Astrocyte of the spinal cord (primary cell): ENCODE measurements at places on chromosomes 2 and 18.

DNA sequence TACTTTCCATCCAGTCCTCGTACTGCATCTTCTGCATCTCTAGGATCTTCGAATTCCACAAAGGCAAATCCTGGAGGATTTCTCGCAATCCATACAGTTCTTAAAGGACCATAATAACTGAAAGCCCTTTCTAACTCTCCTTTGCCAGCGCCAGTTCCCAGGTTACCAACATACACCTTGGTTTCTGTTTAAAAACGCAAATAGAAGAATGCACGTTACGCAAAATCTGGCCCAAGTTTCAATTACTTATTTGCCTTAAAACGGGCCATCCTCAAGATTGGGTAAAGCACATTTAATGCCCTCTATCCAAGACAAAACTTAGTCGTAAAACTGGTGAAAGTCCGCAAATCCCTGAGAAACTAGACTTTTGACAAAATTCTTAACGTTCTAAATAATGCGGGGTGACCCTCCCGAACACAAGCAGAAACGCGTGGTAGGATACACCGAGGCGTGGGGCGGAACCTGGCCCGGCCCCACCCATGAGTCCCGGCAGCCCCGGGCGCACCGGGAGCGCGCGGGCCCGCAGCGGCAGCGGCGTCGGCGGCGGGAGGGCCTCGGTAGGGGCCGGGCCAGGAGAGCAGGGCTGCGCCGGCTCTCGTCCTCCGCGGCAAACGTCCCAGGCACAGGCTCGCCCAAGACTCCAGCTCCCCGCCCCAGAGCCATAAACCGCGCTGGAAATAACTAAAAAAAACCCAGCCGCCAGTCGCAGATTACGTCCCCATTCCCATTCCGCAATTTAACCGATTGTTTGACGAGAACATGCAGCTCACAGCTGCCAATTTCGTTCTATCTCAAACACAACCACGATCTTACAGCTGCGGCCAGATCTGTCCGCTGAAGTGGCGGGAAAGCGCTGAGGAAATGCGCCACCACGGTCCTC, 910 bp downstream of the SRSF7 start:
- peak; percentile 30 for DNase-seq

DNA sequence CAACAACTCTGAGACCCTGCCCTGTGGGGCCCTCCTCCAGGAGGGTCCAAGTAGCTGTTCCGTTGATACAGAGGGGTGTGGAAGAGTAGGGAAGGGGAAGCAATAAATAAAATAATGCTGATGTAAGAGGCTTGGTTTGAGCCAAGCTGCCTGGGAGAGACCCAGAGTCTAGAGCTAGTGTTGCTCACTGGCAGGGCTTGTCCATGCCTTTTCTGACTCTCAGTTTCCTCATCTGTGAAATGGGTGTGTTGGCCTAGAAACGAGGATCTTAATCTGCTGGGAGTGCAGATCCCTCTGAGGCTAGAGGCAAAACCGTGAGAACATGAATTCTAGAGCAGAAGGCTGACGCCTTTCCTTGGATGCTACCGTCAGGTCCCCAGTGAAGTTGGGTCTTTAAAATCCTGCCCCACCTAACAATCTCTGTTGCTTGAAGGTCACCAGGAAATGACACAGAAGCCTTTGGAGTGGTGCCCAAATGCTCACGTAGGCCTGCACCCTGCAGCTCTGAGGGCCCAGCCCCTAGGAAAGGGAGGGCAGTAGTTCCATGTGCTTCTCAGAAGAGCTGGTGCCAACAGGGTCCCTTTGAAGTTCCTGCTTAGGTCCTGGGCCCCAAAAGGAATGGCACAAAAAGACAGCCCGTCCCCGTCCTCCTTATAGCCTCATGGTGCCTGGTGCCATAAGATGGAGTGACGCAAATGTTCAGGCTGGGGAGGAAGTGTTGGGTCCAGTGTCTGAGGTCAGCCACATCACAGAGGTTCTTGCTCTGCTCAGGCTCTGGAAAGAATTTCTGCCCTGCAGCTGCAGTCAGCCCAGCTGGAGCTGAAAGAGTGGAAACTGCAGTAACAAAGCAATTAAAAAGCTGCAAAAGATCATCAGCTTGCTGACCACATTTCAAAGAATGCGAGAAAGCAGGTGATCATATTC, 73.2 kb upstream of the SMAD2 start:
- peak; percentile 66 for DNase-seq

- DNase-seq, result no peak
Measured at GRCh38 chr2:147567136-147567535, 277.7 kb upstream of the ACVR2A start.

DNA sequence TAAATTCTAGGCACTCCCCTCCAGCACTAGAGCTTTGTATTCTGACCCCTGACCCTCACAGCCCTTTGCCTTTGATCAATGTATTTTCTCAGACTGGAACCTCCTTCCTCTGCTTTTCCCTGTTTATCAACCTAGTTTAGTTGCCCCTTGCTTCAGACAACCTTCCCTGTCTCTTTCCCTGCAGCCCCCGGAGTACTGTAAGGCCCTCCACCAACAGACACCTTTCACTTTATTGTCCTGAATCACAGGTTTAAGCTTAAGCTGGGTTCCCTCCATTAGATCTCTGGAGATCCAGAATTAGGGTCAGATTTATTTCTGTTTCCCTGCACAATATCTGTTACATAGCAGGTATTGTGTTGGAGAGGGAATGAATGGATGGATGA, 140.2 kb downstream of the DDX1 start:
- no peak for DNase-seq

- DNase-seq, result peak; percentile 98
Measured at GRCh38 chr2:43221763-43222474, 4.5 kb downstream of the ZFP36L2 start.

- DNase-seq, result no peak
Measured at GRCh38 chr18:69727912-69728572, 219.6 kb downstream of the CD226 start.

DNA sequence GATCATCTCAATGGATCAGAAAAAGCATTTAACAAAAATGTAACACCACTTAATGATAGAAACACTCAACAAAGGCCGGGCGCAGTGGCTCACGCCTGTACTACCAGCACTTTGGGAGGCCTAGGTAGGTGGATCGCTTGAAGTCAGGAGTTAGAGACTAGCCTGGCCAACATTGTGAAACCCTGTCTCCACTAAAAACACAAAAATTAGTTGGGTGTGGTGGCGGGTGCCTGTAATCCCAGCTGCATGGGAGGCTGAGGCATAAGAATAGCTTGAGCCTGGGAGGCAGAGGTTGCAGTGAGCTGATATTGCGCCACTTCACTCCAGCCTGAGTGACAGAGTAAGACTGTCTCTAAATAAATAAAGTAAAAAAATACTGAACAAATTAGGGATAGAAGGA, 74.6 kb downstream of the PLB1 start:
- no peak for DNase-seq

DNA sequence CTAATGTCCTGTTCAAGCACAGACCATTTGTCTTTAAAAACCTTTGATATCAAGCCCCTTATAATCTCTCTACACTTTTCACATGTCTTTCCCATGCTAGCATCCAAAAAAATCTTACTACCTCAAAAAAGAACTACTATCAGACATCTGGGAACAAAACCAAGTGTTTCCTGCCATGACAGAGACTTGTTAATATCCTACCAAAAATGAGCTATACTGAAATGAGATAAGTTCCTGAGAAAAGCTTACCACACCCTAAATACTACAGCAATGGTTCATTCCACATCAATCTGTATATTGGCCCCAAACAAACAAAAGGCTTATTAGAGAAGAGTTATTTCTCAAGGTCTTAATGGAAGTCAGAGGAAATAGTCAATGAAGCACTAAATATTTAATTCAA, 230.1 kb downstream of the DYM start:
- DNase-seq, result no peak

DNA sequence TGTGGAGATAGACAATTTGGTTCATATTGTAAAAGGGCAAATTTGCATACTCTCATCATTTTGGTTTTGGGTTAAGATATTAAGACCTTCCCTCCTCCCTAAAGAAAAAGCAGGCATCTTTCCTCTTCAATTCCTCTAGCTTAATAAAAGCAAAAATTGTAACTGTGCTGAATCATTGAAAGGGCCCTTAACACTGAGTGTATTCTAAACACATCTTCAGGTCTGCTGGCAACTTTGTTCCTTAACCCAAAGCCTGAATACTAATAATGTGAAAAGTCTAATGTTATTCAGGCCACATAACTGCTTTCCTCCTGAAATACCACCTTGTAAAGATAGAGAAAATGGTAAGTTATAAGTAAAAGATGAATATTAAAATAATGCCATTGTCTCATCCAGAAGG, 1200.5 kb upstream of the FAM98A start:
- DNase-seq, result no peak

DNA sequence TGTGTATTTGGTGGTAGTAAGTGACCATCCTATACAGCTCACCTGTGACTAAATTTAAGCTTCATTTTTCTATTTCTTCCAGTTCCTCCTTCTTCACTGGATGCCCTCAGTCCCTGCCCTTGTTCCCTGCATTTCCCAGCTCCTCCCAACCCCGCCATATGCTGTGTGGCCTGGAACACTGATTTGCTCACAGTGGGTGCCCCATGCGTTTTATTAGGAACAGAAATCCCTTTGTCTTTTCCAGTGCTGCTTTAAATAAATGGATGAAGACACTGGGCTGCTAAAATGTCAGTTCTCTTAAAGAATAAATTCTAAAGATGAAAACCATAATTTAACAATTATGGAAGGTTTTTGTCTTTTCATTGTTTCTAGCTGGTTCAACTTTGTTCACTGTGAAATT, 477.3 kb downstream of the DCDC2C start:
- DNase-seq, result no peak

DNA sequence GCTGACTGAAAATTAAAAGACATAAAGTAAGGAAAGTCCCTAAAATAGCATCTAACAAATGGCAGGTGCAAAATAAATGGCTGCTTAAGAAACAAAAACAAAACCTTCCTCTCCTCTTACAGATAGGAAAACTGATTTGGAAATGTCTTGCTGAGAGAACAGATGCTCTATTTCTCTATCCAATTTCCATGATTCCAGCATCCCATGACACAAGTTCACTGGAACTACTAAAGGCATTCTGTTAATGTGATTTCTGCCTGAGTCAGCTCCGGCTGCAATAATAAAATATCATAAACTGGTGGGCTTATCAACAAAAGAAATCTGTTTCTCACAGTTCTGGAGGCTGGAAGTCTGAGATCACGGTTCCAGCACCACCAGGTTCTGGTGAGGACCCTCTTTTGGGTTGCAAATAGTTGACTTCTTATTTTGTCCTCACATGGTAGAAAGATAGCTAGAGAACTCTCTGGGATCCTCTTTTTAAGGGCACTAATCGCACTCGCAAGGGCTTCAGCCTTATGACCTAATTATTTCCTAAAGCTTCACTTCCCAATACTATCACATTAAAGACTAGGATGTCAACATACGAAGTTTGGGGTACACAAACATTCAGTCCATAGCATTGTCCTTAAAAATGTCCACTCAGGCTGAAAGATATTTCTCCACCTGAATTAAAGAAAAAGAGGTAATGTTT, 78.2 kb upstream of the GALNT3 start:
- no peak for DNase-seq

GRCh38 chr2:8457699-8458502, 224.0 kb upstream of the ID2 start:
- DNase-seq, result no peak

DNA sequence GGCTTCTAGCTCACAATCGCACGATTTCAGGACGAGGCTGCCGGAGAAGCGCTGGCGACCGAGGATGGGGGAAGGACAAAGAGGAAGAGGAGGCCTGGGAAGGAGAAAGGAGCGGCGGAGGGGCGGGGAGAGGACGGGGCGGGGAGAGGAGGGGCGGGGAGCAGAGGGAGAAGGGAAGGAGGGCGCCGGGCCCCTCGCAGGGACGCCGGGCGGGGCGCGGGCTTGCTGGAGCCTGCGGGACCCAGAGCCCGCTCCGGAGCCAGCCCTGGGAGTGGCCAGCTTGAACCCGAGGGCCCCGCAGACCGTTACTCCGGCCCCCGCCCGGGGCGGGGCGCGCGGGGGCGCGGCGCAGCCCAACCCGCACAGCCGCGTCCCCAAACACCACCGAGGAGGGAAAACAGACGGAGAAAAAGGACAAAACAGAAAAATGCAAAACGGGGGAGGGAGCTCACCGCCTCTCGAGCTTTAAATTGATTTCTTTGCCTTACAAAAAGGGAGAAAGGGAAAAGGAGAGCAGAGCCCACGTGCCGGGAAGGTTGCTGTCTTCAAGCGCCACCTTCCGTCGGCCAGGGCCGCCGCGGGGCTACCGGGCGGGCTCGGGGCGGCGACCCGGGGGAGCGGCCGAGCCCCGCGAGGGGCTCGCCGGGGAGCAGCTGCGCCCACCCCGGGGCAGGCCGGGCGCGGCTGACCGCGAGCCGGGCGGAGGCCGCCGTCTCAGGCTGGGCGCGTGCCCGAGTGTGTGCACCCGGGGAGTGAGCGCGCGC, 781 bp upstream of the SOX11 start:
- DNase-seq, result peak; percentile 81

DNA sequence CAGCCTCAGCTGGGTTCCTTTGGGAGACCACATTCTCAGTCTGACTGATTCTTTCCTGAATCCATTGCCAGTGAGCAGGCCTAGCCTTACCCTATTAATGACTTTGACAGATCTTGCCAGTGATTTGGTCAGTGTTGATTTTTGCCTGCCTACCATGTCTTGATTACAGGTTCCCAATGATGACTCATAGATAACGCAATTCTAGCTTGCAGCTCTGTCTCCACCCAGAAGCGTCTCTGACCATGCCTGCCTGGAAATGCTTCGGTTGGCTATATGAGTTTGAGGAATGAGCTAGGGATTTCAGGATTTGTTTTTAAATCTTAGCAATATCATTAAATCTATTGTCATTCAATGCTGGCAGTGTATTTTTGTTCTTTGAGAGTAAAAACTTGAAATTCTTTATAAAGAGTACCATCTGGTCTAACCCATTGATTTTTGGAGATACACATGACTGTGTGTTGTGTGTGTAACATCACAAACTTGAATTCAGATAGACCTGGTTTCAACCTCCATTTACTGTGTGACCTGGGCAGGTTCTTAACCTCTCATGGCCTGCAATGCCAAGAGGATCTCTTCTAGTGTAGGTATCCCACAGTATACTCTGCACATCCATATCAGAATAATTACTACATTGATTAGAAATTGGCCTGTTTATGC, 57.0 kb downstream of the CCDC150 start:
- DNase-seq, result peak; percentile 72

DNA sequence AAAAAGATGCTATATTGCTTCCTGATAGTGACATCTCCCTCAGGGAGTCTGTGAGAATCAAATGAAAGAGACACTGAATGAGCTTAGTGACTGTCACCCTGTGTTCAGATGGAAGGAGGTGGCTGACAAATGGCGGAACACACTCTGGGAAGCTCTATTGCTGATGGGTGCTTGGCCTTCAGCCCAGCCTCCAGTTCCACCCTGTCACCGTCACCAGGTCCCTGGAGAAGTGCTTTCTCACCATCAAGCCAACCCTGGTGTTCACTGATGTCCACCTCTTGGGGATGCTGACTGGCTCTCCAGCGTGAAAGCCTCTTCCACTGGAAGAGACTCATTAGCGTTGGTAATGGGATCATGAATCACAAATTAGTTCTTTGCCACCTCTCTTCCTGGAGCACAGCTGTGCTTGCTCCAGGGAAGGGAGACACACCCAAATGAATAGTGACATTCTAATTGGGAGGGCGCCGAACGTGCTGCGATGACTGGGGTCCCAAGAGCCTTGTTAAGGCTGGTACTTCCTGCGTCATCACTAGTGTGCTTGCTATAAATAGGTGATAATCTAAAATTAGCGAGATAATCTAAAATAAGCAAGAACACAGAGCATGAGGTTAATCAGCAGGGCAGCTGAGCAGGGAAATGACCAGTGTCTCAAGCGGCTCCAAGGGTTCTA, 154.0 kb downstream of the CLIP4 start:
- no peak for DNase-seq
